ENCODE measurements at places on chromosomes 3 and 15.

DNA sequence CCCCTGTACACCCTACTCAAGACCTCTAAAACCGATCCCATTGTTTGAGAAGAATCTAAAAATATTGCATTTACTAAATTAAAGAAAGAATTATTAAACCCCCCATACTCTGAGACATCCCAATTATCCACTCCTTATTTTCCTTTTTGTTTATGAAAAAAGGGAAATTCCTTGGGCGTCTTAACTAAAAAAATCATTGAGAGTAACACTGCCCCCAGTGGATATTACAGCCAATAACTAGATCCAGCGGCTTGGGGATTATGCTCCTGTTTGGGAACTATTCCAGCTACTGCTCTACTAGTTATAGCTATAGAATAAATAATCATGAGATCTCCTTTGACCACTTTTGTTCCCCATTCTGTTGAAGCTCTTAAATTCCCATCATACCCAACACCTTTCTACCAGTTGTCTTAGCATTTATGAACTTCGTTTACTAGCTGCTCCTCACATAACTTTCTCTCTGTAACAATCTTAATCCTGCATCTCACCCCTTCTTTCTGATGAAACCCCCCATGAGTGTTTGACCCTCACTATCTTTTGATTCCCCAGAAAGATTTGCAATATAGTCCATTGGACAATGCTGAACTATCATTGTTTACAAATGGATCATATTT is 12.7 kb upstream of the CFAP91 start:
- no peak for DNase-seq

DNA sequence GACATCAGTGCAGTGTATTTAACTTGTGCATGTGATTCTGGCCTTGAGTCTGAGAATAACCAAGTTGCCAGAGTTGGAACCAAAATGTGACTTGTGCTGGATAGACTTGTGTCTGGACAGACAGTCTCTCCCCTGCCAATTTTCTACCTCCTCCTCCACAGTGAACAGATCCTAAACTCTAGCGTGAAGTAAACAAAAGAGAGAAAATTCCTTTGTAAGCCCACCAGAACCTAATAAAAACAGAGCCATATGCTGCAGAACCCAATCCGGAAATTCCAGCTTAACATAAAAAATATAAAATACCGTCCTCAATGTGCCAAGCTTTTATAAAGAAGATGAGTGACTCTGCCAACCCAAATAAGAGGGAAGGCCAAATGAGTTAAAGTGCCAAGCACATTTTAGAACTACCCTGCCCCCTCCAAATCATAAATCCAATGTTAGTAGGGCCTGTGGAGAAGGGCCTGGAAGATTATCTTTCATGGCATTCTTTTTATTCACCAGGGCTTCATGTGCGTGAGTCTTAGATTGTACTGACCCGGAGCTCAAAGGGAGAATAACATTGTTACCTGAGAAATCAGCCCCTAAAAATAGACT is 344.6 kb upstream of the PROK2 start:
- no peak for DNase-seq

DNA sequence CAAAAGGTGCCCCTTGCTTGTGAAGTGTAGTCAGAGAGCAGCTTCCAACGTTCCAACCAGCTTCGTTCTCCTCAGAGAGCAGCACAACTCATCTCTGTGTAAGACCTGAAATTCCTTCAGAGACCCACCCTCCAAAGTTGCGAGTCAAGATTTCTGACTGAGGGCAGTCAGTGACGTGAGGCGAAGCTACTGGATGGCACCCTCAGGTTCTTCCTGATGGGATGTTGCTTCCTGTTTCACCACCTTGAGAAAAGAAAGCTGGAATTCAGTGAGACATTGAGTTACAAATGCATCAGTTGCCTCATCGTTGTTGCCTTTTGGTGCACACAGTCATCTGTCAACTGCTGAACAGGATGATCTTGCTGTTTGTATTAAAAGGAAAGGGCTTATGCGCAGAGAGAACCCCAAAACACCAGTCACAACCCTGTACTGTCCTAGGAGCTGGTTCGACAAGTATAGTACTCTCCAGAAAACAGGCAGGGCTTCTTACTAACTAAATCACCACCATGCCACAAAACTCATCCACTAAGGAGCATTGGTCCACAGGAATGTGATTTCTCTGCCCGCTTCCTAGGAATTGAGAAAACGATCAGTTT is at the start of gene CERS3:
CERS3 (minus strand) TSS at position 118 of the 596 bp plus-strand sequence. CDS start 27,101 bp downstream, outside the sequence.
- DNase-seq = no peak

DNA sequence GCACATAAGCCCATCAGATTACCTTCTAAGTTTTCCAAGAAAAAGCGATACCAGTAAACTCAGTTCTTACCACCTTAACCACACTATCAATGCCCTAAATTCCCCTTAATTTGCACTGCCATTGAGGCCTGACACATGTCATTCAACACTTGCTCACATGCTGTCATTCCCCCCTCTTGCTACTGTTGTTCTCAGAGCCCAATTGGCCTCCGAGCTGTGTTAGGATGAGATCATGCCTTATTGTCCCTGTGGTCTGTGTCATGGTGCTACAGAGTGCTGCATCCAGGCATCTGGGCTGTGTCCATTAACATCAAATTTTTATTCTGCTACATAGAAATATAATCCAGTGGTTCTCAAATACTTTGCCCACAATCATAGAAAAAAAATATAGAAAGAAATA is 213.6 kb downstream of the SSR3 start:
- DNase-seq = no peak

DNA sequence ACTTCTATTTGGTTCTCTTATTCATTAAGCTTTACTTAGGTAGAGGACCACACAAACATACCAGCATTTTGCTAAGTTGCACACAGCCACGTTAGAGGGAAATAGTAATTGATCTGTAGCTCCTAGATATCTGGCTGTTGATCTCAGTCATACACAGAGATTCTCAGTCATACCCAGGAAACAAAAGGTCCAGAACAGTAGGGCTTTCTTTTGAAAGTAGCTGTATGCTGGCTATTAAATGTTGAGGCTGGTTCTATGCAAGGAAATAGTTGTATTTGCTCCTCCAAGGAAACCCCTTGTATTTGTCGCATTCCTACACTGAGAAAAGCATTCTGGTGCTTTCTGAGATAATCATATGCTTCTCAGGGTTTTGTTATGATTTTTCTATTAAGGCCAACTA is 523.8 kb downstream of the SOX2 start:
- DNase-seq = no peak

- DNase-seq = no peak
Measured at GRCh38 chr3:31833391-31834190, 147.5 kb downstream of the OSBPL10 start.

DNA sequence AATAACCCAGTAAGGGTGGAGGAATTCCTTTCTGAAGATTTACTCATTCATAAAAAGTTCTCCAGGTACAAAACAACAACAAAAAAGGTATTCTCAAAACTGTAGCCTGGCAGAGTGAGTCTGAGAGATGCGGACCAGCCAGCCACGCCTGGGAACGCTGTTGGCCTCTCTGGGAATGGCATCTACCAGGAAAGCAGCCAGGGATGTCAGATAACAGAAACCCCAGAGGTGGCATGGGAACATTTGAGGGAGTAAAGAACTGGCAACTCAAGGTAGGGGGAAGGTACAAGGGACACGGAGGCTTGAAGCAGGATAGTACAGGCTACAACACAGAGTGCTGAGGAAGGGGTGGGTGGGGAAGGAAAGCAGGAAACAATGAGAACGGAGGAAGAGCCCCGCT is 7.1 kb upstream of the AP3S2 start:
- DNase-seq = no peak

DNA sequence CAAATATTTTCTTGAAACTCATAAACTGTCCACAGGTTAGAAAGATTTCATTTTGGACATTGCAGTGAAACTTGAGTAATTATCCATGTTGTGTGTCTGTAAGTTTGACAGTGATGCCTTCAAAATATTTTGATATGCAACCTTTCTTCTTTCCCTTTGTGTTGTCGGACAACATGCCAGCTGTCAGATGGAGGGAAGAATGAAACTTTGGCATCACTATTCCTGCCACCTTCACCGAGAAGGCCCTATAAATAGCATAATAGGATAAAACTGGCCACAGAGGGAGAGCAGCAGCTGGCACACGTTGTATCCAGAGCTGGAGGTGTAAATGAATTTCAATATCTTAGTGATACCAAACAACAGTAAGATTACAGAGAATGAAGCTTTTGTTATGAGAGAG is 436.7 kb upstream of the CFAP20DC start:
- DNase-seq = no peak

GRCh38 chr3:13019243-13020095 is 53.8 kb downstream of the IQSEC1 start:
- DNase-seq = no peak

- DNase-seq = no peak
Measured at GRCh38 chr15:38176691-38177090, 75.9 kb upstream of the SPRED1 start.

- no peak for DNase-seq
Measured at GRCh38 chr3:45946307-45946706, 3.0 kb downstream of the CXCR6 start.

- DNase-seq = no peak
Measured at GRCh38 chr3:124601190-124601589, 129.1 kb upstream of the UMPS start.

GRCh38 chr15:66943456-66944095 is 121.8 kb upstream of the SMAD3 start:
- no peak for DNase-seq

GRCh38 chr15:93985925-93986324 is 245.4 kb upstream of the MCTP2 start:
- no peak for DNase-seq

DNA sequence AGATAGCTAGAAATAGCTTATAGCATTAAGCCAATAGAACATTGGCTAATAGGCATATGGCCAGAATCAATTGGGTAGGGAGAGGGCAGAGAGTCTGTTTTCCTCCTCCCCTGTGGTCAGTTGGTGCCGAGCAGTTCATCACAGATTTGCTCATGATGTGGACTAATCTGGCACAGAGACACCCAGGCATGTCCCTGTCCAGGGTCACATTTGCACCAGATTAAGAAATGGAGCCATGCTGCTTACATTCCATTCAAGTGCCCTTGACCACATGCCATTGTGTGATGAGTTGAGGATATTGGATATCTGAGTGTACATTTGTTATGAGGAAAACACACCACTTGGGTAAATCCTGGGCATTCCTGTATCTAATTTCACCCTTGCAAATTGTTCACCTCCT is 53.4 kb downstream of the USP13 start:
- no peak for DNase-seq

DNA sequence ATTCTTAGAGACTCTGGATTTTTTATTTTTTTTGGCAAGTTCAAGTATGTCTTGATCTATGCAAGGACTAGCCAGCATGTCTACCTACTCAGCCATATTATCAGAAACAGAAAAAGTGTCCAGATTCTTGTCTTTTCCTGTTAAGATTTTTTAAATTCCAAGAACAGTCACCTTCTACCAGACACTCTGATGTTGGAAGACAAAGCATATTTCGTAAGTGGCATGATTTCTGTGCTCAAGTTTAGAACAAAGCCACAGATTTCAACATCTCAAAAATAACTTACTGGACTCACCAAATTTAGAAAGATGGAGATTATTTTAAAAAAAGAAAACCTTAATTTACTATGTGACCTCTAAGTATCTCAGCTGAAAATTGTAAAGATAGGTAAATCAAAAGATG is 61.9 kb downstream of the GOLGA6L7 start:
- DNase-seq = no peak

DNA sequence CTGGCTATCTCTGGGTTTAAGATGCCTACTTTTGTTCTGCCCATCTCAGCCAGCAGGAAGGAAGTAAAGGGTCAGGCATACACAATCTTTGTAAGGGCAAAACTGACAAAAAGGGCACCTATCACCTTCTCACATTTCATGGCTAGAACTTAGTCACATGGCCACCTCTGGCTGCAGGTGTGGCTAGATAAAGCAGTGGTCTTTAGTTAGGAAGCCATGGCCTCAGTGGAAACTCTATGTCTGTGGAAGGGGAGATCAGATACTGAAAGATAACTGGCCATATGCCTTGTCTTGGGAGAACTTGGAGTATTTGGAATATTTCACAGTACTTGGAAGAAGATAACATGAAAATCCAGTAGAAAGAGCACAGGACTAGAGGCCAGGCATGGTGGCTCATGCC is 80.7 kb upstream of the TBL1XR1 start:
- no peak for DNase-seq

- no peak for DNase-seq
Measured at GRCh38 chr15:73127302-73127936, 75.2 kb downstream of the NEO1 start.

- no peak for DNase-seq
Measured at GRCh38 chr3:70905491-70905890, 593.1 kb upstream of the MDFIC2 start.

DNA sequence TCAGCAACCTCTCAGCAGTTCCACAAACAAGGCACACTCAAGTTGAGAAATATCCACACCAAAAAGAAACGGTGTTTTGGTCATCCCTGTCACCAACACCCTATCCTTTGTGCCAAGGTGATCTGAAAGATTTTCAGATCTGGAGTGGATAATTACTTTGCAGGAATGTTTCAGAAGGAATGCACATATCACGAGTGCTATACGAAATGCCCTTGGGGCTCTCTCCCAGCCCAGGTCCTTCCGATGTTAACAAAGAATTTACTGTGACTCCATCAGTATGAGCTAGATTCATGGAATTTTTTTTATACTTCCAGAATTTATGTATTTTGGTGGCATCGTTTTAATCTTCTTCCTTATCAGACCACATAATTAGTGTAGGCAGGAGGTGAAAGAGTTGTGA is 105.0 kb downstream of the GRM7 start:
- DNase-seq = no peak

- DNase-seq = no peak
Measured at GRCh38 chr15:44069489-44069888, 125.6 kb downstream of the FRMD5 start.

GRCh38 chr15:70383856-70384255 is 286.1 kb upstream of the TLE3 start:
- DNase-seq = no peak

- DNase-seq = no peak
Measured at GRCh38 chr3:89300526-89300925, 193.1 kb downstream of the EPHA3 start.

- no peak for DNase-seq
Measured at GRCh38 chr3:183386651-183387050, 41.8 kb downstream of the MCF2L2 start.

DNA sequence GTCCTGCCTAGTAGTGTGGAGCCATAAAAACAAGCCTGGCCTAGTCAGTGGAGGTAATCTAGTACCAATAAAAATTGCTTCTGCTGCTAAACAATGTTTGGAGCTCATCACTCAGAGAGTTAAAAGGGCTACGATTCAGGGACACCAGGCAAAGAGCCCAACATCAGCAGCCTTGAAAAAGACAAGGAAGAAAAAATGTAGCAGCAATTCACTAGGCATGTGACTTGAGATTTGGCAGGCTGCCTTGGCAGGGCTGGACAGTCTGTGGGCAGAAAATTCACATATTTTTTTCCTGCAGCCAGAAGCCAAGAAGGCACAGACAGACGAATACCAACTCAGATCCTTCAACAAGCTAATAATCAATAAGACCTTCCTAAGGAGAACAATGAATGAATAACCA is 47.2 kb downstream of the IGSF11 start:
- DNase-seq = no peak

GRCh38 chr15:64883997-64884511 is 27.6 kb upstream of the ANKDD1A start:
- no peak for DNase-seq
